ENCODE measurements at places on chromosomes 5 and 9.

DNA sequence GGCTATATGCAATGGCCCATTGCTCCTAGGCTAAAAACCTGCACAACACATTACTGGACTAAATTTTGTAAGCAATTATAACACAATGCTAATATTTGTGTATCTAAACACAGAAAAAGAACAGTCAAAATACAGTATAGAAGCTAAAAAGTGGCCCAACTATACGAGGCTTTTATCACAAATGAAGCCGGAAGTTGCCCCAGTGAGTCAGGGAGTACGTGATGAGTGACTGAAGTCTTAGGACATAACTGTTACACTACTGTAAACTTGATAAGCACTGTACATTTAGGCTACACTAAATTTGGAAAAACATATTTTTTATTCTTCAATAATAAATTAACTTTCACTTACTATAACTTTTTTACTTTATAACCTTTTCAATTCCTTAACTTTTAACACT is 105.2 kb upstream of the PRR16 start:
- DNase-seq, result no peak

DNA sequence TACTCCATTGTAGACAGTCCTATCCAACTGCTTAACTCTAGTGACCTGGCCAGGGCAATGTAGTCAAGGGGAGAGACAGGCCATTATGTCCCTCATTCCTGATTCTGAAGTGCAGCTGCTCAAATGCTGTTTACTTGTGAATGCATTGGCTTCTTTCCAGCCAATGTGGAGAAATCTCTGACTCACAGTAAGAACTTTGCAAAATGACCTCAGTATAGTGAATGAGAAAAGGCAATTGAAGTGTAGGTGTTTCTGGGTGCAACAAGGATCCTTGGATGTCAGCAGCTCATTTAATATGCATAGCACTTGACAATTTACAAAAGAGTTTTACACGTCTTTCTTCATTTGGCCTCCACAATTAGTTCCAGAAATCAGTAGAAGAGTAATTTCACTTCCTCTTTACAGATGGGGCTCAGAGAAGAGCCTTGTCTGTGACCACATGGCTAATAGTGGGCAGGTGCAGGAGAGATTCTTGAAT is 367.2 kb downstream of the OSTF1 start:
- DNase-seq, result no peak

DNA sequence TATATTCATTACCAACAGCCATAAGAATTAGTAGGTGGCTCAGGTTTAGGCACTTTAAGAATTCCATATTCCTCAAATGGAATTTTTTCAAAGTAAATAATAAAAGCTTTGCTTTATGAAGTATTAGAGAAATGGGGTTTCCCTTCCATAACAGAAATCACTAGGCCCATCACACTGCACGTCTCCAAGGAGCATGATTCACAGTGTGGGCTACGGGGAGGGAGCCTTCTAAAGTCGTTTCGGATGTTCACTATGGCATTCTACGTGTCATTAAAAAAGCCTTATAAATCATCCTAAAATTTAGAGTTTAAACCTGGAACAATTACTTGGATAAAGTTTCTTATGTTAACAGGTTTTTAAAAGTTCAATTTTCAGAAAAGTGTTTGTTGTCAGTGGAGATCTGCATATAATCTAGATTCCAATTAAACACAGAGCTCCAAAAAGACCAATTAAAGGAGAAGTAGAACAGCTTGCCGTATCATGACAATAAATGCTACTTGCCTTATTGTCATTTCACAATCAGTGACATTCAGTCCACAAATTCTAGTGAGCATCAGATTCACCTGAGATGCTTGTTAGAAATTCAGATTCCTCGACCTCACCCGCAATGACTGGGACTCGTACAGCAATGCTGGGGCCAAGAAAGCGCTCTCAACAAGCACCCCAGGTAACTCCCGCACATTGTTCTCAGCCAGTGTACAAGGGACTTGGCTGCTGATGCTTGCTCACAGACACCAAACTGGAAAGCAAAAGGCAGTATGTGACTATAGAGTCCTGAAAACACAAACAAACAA is 115.7 kb downstream of the NFIB start:
- DNase-seq, result no peak

GRCh38 chr5:83632874-83633273 is 87.8 kb downstream of the HAPLN1 start:
- peak; percentile 83 for DNase-seq

- DNase-seq, result no peak
Observed at GRCh38 chr9:113578279-113578865, 114.8 kb downstream of the RGS3 start.

DNA sequence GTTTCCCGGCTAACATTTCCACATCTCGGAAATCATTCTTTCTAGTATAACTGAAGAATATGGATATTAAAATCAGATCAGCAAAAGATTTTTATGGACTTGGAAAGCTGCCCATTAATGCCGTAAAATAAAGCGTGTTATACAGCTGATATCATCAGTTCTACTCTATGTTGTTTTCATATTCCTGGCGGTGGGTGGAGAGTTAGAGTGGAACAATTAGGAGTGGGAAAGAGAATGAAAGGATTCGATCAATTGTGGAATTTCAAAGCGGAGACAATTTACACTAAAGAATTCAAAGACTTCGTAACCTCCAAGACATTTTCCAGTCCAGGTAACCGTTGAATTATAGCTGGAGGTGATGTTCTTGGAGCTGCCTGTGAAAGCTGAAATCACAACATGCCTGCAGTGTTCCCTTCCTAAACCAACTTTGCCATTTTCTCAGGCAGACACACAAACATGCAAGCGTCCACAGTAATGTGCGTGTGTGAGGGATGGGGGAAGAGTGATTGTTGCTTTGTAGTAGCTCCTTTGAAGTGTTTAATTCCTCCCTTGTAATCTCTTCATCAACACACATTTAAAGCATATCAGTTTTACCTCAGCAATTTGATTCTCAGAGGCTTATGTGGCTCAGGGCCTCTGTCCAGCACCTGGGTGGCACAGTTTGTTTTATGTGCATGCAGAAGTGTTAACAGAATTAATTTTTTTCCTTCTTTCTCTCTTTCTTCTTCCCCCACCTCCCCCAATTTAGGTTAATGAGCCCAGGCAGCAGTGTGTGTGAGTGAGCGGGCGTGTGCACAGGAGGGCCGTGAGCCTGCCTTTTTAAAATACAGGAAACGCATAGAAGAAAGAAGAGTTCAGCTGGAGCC is 544.1 kb downstream of the RAB3C start:
- peak; percentile 64 for DNase-seq

DNA sequence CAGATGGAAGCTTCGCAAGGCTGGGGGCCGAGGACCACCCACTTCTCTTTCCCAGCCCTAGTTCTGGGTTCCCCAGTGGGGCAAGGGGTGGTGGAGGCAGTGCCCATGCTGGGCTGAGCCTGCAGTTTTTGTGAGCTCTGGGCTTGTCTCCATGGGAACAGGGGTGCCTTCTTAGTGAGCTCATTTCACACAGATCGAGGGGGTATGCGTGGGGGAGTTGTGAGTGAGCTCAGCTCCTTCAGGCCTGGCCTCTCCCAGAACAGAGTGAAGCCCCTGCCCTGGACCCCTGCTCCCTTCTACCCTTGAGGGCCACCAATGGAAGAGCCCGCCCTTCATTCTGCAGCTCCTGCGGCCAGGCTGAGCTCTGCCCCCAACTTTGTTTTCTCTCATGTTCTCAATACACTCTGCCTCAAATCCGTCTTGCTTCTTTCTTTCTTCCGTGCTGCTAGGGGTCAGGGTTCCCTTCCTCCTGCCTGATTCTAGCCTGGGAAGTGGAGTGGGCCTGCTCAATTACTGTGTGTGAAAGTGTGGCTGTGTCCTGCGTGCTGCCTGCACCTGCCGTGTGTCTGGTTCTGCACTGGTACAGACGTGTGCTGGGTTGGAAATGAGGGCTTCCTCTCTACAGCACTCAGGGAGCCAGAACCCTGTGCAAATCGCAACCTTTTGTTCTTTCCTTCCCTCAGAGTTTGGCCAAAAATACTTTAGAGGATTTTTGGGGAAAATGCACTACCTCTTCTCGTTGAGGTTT is 9.0 kb upstream of the MYOZ3 start:
- no peak for DNase-seq

DNA sequence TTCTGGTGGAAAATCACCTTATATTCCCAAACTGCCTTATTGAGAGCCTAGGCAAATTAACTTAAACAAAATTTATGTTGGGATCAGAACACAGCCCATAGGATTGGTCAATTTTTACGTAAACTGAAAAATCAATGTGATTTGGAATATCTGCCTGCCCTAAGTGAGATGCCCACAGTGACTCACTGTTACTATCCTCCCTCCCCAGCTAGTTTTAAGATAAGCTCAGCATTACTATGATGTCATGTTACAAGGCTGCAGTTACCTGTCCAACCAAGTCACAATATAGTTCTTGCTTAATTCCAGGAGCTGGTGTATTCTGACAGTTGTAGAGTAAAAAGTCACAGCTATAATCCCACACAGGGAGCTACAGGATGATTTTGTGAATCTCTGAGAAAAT is 23.1 kb downstream of the SKP1 start:
- DNase-seq, result no peak

DNA sequence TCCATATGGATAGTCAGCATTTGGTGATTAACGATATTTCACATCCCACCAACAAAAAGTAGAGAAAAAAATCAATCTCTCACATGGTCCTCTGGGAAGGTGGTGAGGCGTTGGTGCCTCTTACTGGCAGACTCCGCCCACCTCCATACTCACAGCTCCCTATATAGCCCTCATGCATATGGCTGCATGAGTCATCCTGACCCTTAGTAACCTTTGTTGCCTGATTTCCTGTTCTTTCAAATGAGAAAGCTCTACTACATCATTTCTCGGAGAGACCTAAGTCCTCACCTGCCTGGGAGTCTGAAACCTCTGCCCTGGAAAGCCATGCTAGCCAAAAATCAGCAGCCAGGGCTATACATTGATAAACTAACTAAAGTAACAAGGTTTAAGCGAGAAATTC is 33.3 kb upstream of the ABCA1 start:
- peak; percentile 76 for DNase-seq

GRCh38 chr9:125521462-125522327 is 185.3 kb downstream of the MAPKAP1 start:
- DNase-seq, result peak; percentile 94

- DNase-seq, result no peak
Observed at GRCh38 chr5:106142116-106142515, 1528.6 kb downstream of the EFNA5 start.

All from EL (cell line).